ENCODE measurements at places on chromosomes 2 and 18.

- DNase-seq: no peak
Observed at GRCh38 chr2:199458806-199459285, 1.1 kb upstream of the SATB2 start.

DNA sequence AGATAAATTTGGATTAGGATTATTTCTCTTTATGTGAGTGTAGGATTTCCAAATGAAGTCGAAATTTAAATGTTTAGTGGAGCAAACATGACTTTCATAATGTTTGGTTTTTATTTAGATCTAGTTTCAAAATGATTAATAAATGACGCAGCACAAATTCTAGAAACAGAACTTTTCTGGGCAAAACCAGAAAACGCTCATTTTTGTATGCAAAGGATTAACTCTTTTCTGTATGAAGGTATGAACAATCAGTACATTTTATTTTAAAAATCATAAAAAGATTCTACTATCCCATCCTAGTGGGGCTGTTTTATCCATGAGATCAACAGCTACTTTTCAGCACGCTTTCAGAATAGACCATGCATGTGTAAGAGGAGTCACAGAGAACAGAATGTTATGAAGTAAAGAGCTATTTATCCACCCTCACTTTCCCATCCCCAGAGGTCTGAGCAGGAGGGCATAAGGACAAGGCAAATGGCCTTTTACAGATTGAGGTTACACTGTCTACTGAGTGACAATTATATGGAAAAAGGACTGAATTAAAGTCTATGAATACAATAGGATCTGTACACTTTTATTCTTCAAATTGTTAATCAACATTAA lies 270.8 kb downstream of the ZEB2 start:
- DNase-seq: no peak

GRCh38 chr2:176004934-176005333 lies 2.9 kb upstream of the LNPK start:
- DNase-seq: no peak

GRCh38 chr18:47893939-47894699 lies 36.3 kb downstream of the SMAD2 start:
- no peak for DNase-seq

DNA sequence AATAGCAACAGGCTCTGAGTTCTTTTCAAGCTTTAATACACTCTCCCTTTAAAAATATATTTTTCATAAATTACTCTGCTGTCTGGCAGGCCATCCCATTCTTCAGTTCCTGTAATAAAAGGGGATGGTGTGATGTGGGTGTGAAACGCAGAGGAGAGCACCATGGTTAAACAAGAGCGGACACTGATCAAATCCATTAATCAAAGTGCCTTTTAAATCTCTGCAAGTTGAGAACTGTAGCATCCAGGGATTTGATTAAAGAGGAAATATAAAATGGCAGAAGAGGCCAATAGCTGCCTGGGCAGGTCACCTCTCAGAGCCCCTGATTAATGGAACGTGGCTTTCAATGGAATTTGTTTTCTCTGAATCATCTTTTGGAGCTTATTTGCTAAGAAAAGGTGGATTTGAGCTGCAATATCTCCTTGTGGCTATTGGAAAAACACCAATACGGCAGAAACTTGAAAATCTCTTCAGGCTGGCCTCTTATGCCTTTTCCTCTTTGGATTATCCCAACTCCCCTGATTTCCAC lies 96.9 kb downstream of the ACTR3 start:
- DNase-seq: no peak

- DNase-seq: no peak
Observed at GRCh38 chr18:47978603-47979002, 48.1 kb upstream of the SMAD2 start.

GRCh38 chr2:213064099-213064498 lies 87.3 kb downstream of the IKZF2 start:
- no peak for DNase-seq

DNA sequence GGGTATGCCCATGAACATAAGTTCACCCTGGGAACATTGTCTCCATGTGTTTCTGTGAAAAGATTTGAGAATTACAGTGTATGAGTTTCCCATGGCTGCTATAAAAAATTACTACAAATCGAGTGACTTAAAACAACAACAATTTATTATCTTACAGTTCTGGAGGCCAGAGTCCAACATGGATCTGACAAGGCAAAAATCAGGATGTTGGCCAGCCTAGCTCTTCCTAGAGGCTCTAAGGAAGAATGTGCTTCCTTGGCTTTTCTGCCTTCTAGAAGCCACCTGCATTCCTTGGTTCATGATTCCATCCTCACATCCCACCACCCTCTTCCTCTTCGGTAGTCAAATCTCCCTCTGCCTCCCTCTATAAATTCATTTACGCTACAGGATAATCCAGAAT lies 38.6 kb downstream of the FAM124B start:
- DNase-seq: no peak

- no peak for DNase-seq
Observed at GRCh38 chr2:239897596-239898235, 127.4 kb downstream of the NDUFA10 start.

DNA sequence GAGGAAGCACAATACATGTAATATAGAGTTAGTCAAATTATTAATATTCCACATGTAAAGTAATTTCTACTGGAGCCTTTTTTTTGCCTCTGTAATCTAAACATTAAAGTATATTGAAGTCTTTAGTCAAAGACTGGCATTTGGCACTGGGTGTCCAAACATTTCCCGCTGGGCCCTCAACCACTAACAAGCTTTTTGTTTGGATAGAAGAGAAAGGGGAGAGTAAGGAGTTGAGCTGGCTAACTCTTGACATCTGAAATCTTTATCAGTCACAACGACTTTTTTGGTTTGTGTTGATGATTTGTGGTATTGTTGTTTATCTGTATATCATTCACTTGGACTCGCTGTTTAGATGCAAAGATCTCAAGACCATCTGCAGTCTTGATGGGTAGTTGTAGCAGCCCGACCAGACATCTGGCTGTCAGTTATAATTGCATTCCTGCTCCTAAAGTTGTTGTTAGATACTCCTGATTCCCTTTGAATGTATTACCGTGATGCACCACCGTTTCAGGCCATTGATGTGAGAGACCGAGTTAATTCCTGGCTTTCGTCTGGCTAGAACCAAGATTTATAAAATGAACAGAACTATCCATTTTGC lies 379.6 kb downstream of the MTX2 start:
- DNase-seq: no peak

Data from NCI-H2081 (cell line).